ENCODE measurements at places on chromosomes 2 and 18.

GRCh38 chr18:10518595-10519255, 7.1 kb upstream of the NAPG start:
- peak; percentile 75 for DNase-seq

GRCh38 chr2:73969356-73969755, 15.4 kb upstream of the TET3 start:
- DNase-seq: no peak

DNA sequence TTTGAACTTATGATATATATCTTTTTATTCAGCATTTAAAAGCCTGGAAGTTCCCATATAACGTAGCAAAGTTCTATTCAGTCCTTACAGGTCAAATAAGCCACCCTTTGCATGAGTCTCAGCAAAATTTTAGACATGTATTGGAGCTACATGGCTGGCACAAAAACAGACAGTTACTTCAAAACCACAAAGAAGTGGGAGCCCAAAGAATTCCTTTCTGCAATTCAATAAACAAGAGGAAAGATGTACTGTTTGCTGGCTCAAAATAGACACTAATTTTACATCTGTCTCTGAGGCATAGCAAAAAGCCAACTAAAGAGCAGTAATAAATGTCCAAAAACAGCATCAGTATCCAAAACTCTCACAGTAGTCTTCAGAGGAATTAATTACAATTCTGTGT, 87.0 kb downstream of the ZEB2 start:
- no peak for DNase-seq

DNA sequence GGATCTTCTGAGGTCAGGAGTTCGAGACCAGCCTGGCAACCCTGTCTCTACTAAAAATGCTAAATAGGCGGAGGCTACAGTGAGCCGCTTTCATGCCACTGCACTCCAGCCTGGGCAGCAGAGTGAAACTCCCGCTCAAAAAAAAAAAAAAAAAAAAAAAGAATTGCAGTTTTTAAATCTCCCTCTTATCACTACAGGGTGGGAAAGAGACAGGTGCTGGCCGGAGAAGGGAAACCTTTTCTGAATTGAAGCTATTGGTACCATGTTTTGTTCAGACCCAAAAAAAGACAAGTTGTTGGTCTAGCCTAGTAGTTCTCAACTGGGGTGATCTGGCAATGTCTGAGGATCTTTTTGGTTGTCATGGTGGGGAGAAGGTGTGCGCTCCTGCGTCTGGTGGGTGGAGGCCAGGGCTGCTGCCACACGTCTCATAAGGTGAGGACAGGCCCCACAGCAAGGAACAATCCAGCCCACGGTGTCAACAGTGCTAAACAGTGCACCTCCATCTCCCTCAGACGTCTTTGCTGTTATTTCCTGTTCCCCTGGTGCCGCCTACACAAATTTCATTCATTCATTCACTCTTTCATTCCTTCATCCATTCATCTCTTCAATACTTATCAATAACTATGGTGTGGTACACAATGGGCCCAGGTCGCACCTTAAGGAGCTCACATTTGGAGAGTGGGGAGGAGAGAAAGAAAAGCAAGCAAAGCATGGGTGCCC, 28.8 kb upstream of the ODC1 start:
- DNase-seq: no peak

DNA sequence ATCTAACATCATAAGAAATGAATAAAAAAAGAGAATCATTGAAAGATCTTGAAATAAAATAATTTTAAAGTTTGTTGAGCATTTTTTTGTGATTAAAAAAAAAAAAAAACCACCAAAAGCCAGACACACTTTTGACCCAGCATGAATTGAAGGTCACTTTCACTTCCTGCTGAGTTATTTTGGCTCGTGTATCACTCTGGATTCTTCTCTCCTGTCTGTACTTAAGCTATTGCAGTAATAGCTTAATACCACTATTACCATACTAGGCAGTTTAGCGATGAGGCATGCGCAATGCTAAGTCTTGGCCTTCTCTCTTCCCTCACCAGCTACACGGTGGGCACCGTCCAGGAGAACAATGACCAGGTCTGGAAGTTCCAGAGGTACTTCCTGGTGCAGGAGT, 54.5 kb upstream of the SPP2 start:
- DNase-seq: no peak

- no peak for DNase-seq
Measured at GRCh38 chr2:47869859-47870595, 36.3 kb downstream of the FBXO11 start.

DNA sequence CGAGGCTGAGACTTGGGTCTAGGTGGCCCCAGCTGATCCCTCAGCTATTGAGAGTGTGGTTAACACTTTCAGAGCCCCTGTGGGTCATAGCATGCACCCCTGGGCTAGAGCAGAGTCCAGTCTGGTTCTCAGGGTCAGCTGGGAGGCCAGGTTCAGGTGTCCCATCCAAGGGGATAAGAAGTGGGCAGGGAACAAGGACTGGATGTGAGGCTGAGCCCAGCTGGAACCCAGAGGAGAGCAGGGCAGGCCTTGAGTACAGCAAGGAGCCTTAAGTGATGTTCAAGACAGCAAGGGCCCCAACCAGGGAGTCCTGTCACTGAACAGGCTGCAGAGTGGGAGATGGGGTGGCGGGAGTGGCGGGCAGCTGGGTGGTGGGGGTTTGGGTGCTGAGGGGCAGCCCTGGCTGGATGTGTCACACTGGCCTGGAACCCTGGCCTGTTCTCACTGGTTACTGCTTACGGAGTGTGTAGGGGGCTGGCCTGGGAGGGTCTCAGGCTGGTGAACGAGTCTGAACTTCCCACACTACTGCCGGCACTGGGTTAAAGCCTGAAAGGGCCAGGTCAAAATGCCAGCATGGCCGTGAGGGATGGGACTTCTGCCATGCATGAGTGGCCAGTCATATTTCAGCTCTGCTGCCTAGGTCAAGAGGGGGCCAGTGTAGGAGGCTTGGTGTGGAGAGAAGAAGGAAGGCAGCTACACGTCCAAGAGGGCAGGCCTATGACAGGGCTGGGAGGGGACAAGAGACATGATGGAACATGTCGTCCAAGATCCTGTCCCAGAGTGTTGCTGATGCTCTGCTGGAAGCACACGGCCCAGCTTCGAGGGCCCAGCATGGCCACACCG, 13.6 kb downstream of the TMEM185B start:
- no peak for DNase-seq

GRCh38 chr2:203720915-203721672, 14.7 kb downstream of the CD28 start:
- DNase-seq: no peak

- DNase-seq: no peak
Measured at GRCh38 chr2:221130431-221130830, 441.7 kb downstream of the EPHA4 start.

DNA sequence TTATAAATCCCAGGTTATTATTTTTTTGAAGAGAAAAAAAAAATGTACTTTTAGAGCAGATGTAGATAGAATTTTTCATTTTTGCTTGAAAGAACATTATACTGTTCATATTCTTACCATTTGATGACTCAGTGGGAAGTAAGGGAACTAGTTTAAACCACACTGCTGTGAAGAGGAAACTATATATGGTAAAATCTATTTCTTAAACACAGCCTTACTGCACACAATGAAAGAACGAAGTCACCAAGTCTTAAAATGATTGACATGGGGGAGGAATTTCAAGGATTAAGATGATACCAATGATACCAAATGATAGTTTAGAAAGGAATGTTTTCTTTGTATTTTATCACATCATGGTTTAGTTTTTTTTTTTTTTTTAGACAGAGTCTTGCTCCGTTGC, 5.0 kb downstream of the ACTR2 start:
- no peak for DNase-seq

DNA sequence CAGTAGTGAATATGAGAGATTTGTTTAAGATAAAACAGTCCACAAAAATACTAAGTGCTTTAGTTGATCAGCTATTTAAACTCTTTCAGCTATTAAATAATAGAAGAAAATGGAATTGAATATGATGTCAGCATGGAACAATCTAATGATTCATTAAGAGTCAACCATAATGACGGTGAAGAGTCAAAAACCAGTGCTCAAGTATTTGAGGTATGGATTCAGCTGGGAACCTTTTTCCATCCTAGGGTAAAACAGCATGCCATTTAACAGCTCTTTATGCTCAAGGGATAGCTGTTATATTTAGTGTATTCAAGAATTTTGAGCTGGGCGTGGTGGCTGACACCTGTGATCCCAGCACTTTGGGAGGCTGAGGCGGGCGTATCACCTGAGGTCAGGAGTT, 29.7 kb downstream of the CARF start:
- no peak for DNase-seq

- no peak for DNase-seq
Measured at GRCh38 chr18:37303009-37303408, 262.6 kb downstream of the CELF4 start.

GRCh38 chr2:120770641-120771040, 35.0 kb downstream of the GLI2 start:
- DNase-seq: no peak

DNA sequence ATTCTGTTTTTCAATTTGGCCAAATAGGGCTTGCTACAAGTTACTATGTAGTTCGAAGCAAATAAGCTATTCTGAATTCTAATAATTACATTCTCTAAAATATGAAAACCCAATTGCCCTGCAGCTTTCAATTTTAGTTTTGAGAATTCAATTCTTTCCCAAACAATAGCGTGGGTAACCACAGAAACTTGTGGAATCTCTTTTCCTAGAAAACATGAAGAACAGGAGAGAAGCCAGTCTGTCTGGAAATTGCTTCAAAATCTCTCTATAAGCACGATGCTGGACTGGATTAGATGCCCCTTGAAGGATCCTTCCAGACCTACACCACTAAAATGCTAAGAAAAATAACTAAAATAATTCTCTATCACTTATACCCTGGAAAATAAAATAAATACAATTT, 115.0 kb downstream of the THADA start:
- no peak for DNase-seq

- DNase-seq: no peak
Measured at GRCh38 chr2:230408244-230408842, 7.7 kb upstream of the SP100 start.

GRCh38 chr2:230661072-230661957, 51.3 kb upstream of the CAB39 start:
- peak; percentile 36 for DNase-seq

- no peak for DNase-seq
Measured at GRCh38 chr18:6955304-6955703, 162.3 kb downstream of the LAMA1 start.

- no peak for DNase-seq
Measured at GRCh38 chr2:109435066-109435690, 178.6 kb downstream of the SEPTIN10 start.

GRCh38 chr2:219598308-219599078, 836 bp downstream of the STK11IP start:
- DNase-seq: no peak
